ENCODE measurements at places on chromosomes 1 and 21.

GRCh38 chr1:222357252-222357651, 190.7 kb downstream of the HHIPL2 start:
- DNase-seq, result no peak

DNA sequence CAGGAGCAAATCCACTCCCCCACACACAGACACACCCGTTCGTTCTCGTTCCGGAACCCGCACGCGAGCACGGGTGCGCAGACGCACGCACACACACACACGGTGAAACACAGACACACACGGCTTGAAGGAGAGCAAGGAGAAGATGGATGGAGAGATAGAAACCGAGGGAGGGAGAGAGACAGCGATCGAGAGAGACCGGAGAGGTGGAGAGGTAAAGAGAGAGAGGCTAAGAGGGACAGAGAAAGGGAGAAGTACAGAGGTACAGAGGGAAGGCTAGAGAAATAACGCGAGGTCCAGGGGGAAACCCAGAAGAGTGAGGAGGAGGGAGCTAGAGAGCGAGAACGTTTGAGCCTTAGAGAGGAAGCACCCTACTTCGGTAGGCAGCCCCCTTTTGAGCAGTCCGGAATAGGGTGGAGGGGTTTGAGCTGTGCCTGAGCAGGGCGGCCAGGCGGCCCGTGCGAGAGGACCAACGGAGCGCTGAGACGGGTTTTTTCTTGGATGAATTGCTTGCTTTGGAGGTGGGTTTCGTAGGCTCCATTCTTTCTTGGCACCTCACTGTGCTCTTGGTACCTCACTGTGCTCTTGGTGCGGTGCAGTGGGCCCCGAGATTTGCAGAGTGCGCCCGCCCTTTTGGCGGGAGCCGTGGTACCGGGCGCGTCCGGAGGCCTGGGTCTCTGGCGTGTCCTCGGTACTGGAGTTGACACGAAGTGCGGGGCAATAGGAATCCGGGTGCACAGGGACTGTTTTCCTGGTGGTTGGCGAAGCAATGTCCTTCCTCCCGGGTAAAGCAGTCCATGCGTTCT, 88.4 kb upstream of the RHOU start:
- no peak for DNase-seq

GRCh38 chr1:31447210-31447609, 34.2 kb downstream of the SERINC2 start:
- DNase-seq, result no peak

- DNase-seq, result no peak
Observed at GRCh38 chr1:36014722-36015220, 69.1 kb upstream of the TEKT2 start.

- DNase-seq, result no peak
Observed at GRCh38 chr1:41880261-41880660, 38.5 kb downstream of the HIVEP3 start.

DNA sequence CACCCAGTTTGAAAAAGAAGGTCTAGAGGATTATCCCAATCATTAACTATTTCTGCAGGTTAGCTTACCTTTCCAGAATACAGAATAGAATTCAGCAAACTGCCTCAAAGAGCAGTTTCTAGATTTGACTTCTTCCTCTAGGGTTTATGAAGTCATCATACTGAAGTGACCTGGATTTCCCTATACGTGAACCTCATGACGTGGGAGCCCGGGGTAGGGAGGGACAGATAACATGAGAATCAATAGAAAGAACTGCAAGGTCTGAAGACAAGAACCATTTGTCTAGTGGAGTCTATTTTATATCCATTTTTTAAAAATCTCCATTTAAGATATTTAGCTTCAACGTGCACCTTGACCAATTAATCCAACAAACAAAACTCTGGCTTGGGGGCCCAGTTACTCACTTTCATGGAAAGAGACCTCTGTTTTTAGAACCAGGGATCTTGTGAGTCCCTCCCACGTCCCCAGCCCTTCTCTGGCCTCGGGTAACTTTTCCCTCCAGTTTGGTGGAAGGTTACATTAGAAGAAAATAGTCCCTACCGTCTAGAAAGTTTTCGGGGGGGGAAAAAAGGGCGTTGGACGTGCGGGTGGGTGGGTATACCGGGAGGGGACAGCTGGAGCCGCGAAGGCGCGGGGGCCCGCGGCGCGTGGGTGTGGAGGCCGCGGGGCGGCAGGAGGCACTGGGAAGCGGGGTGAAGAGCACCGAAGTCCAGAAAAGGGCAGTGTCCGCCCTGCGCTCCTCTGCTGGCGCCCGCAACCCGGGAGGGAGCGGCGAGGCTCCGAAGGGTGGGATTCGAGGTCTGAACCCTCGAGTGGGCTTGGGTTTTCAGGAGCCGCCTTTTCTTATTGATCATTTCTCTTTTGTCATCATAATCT, 13.8 kb upstream of the POGZ start:
- no peak for DNase-seq

GRCh38 chr1:50979937-50980336, 9.9 kb downstream of the CDKN2C start:
- DNase-seq, result no peak

GRCh38 chr1:199204231-199204630, 565.4 kb downstream of the PTPRC start:
- DNase-seq, result no peak

DNA sequence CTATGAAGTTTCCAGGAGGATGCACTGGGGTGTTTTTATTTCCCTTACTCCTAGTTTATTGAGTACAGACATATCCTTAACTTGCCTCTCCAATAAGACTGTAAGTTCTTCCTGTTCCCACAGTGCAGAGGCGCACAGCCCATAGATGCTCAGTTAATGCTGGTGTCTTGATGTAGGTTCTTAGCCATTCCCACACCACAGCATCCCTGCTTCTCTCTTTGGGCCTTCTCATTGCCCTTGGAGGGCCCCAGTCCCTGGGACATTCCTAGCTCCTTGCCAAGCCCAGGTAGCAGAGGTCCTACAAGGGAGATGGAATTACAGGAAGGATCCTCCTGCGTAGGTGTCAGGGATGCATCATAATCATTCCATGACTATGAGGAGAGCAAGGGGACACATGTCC, 61.6 kb upstream of the HMGB4 start:
- DNase-seq, result no peak

GRCh38 chr1:20733360-20733975, 965 bp upstream of the SH2D5 start:
- DNase-seq, result no peak

All from stimulated activated CD4-positive, alpha-beta T cell treated with anti-CD3 and anti-CD28 coated beads, TNF-alpha, amount 100 ng/mL, for 48 hours (primary cell).